RPMI8226 (cell line): ENCODE measurements at places on chromosomes 12 and 14.

DNA sequence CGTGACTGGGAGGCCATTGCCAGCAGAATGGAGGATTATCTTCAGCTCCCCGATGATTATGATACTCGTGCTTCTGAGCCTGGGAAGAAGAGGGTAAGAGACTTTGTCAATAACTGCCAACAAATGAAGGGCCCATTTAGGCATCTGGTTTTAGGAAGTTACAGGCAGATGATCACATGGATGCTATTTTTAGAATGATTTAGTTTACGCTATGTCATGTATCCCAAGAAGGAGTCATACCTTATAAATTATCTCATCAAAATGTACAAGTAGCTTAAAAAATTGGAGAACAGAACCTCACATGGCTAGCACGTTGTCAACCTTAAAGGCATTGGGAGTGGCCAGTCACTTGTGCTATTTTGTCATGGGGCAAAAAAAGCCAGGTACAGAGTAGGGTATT lies 46.7 kb downstream of the PROX2 start:
- no peak for DNase-seq

GRCh38 chr14:69879175-69880043 lies at the start of gene SMOC1:
TSS of gene SMOC1 (plus strand) at chr14:69879416. CDS start at chr14:69879679, 263 bp downstream.
- no peak for DNase-seq

GRCh38 chr14:38143170-38143569 lies 64.5 kb upstream of the SSTR1 start:
- DNase-seq, result no peak

GRCh38 chr12:112944024-112944690 lies 5.9 kb downstream of the OAS3 start:
- DNase-seq, result no peak

DNA sequence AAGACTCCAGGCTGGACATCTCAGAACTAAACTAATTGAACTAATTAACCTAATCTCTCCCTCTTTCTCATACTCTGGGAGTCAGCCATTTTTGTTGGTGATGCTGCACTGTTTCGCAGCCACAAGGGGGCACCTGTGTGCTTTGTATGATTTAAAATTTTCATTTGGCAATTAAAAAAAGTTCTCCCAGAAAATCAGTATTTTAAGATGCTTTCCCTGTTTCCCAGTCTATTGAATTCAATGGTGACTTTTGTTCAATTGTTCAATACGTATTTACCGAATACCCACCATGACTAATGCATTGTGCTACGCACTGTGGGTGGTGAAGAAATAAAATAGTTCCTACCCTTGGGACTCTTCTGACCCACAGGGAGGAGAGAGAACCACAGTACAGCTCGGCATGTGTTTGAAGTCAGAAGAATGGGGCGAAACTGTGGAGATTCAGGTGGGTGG lies 63.7 kb downstream of the ZNF664 start:
- peak; percentile 41 for DNase-seq

GRCh38 chr14:57205938-57206337 lies 62.8 kb downstream of the EXOC5 start:
- no peak for DNase-seq

DNA sequence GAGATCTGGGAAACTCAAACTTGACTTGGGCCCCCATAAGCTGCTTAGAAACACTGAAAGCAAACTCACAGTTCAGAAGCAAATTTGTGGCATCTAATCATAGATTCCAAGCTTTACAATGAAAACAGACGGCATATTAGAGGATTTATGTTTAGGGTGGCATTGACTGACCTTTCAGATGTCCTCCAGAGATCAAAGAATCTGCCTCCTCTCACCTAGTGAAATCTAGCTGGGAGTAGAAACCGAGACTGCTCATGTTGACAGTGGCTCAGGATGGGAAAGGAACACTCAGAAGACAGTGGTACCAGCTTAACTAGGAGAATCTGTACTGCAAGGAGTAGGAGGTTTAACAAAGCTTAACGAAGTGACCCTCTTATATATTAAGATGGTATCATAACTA lies 345.0 kb downstream of the GXYLT1 start:
- no peak for DNase-seq

DNA sequence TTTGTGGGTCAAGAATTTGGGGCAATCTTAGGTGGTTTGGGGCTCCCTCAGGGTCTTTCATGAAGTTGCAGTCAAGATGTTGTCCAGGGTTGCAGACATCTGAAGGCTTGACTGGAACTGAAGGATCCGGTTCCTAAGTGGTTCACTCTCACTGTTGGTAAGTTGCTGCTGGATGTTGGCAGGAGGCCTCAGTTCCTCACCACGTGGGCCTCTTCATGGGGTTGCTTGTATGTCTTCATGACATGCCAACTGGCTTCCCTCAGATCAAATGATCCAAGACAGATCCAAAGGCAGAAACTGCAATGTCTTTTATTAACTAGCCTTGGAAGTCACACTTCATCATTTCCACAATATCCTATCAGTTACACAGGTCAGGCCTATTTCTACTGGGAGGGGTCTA lies 49.2 kb downstream of the ARF6 start:
- no peak for DNase-seq

- DNase-seq, result no peak
Measured at GRCh38 chr12:120820884-120821510, 83.2 kb downstream of the SPPL3 start.

GRCh38 chr12:112241176-112241575 lies 115.8 kb downstream of the TRAFD1 start:
- no peak for DNase-seq

DNA sequence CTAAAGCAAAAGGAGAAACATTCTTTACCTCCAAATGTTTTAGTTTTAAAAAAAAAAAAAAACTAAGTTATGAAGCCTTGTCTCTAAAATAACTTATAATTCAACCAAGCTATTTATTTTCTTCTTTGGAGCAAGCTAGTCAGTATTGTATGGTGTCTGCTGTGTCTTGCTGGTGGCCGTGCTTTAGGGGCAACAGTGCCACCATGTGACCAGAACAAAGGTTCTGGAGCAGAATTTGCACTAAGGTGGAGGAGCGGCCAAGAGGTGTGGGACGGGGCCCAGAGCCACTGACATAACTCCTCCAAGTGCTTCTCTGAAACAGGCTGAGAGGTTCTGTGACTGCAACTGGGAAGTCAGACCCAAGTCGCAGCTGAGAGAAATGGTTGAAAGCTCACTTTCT lies 4.5 kb downstream of the FICD start:
- DNase-seq, result no peak

- DNase-seq, result peak; percentile 27
Measured at GRCh38 chr14:55780156-55780946, 200.3 kb downstream of the KTN1 start.

- no peak for DNase-seq
Measured at GRCh38 chr12:48084066-48084465, 21.8 kb downstream of the SENP1 start.

DNA sequence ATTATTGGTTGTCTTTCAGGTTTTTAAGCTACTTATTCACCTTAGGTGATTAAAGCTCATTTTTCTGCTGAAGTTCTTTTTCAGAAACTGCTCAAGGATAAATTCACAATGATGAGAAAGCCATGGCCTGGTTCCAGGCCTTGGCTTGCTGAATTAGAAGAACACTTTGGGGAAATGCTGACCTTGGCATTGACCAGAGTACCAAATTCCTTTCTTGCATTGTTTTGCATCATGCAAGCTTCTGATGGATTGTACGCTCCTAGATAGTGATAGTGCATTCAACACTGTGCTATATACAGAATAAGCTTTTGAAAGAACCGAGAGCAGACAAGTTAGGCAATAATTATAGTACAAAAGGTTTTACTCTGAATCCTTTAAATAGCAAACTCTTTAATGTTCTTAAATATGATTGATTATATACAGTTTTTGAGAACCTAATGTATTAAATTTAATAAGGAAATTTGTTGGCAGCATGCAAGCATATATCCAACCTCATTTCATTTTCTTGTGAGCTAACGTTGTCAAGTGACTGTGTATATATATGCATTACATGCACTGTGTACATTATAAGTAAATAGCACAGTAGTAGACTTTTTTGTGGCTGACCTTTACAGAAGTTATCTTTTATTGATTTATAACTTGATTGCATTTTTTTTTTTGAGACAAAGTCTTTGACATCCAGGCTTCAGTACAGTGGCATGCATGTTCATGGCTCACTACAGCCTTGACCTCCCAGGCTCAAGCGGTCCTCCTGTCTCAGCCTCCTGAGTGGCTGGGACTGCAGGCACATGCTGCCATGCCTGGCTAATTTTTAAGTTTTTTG lies 99.2 kb downstream of the DIP2B start:
- DNase-seq, result no peak

GRCh38 chr12:1503281-1503711 lies 91.1 kb downstream of the FBXL14 start:
- DNase-seq, result no peak

GRCh38 chr12:103821773-103822172 lies 19.3 kb downstream of the NT5DC3 start:
- no peak for DNase-seq

DNA sequence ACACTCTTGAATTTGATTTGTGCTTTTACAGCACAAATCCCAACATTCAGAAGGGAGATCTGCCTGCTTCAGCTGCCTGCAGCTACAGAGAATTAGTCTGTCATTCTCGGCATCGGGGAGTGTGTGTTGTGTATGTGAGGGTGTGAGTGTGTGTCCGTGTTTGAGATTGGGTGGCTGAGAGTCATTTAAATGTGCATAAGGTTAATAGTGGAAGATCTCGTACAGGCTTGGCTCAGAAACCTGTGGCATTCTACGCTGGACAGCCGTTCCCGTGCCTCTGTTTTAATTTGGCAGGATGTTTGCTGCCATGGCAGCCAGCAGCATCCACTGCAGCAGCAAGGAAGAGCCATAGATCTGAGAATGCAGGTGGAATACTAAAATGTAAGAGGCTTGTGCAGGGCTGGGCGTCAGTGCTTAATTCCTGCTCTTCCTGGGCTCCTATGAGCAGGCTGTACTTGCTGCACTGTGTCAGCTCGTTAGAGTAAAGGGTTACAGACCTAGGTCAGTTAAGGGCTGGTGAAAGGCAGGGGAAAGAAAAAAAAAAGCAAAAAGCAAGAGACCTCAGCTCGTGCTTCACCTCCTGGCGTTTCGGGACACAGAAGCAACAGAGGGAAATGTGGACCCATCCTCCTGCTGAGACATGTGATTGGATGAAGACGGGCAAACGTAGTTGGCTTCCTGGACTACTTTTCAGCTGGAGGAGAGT lies 205.4 kb downstream of the NAV3 start:
- DNase-seq, result no peak

- DNase-seq, result peak; percentile 25
Measured at GRCh38 chr12:117671734-117672133, 297.1 kb downstream of the KSR2 start.

GRCh38 chr12:13561923-13562322 lies 365.4 kb downstream of the EMP1 start:
- DNase-seq, result no peak

DNA sequence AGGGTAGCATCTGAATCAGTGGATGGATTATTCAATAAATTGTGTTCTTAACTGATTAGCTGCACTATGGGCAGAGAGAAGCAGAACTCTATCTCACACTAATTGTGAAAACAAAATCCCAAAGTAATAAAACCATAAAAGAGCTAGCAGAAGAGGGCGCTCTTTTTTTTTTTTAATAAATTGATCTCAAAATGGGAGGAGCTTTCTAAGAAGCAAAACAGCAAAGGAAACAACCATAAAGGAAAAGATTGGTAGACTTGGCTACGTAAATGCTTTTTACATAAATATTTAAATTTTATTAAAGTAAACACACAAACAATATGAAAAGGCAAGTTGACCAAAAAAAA lies 1.5 kb upstream of the TM7SF3 start:
- DNase-seq, result peak; percentile 36

GRCh38 chr12:15706010-15706676 lies 83.0 kb downstream of the EPS8 start:
- DNase-seq, result no peak

DNA sequence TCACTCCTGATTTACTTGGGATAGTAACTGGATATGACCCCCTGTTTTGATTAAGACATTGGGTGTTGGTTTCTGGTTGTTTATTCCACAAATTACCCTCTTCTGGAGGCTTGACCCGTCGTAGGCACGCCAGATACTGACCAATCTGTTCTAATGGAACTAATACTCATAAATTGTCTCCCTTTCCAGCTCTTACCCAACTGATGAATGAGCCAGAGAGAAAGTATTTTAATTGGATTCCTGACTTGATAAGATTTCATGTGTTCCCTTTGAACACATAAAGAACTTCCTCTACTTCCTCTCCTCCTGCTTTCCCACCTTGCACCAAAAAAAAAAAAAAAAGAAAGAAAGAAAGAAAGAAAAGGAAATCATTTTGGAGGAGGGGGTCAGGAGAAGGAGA lies 340.9 kb downstream of the PCNX1 start:
- no peak for DNase-seq

GRCh38 chr12:76383988-76384387 lies 35.8 kb upstream of the BBS10 start:
- no peak for DNase-seq

GRCh38 chr12:88433997-88434703 lies 146.1 kb downstream of the KITLG start:
- no peak for DNase-seq

GRCh38 chr14:84029720-84030119 lies 1500.2 kb upstream of the FLRT2 start:
- no peak for DNase-seq

- no peak for DNase-seq
Measured at GRCh38 chr14:20409226-20409625, 4.1 kb downstream of the TEP1 start.

GRCh38 chr14:94203473-94204210 lies 29.5 kb downstream of the PPP4R4 start:
- DNase-seq, result no peak

DNA sequence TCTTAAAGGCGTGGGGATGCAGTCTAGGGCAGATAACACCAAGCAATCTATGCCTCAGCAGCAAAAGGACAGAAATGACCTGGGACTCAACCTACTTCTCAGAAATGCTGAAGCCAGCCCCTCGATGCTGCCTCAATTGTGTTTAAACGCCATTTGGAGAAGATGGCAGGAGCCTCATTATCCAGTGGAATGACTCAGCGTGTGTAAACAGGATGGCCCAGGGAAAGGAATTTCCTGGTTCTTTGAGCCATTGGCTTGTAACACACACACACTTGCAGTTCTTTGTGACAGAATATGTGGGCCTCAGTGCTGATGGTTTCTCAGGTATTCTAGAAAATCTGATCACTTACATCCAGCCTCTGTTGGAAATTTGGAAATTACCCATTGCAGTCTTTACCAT lies 154.3 kb downstream of the NTF3 start:
- DNase-seq, result no peak

GRCh38 chr14:101444116-101444515 lies 117.2 kb upstream of the DIO3 start:
- DNase-seq, result no peak

GRCh38 chr14:53670701-53671100 lies 285.9 kb downstream of the BMP4 start:
- DNase-seq, result no peak

- DNase-seq, result no peak
Measured at GRCh38 chr12:28145216-28145615, 45.0 kb upstream of the CCDC91 start.
